ENCODE measurements at places on chromosomes 1 and 21.

DNA sequence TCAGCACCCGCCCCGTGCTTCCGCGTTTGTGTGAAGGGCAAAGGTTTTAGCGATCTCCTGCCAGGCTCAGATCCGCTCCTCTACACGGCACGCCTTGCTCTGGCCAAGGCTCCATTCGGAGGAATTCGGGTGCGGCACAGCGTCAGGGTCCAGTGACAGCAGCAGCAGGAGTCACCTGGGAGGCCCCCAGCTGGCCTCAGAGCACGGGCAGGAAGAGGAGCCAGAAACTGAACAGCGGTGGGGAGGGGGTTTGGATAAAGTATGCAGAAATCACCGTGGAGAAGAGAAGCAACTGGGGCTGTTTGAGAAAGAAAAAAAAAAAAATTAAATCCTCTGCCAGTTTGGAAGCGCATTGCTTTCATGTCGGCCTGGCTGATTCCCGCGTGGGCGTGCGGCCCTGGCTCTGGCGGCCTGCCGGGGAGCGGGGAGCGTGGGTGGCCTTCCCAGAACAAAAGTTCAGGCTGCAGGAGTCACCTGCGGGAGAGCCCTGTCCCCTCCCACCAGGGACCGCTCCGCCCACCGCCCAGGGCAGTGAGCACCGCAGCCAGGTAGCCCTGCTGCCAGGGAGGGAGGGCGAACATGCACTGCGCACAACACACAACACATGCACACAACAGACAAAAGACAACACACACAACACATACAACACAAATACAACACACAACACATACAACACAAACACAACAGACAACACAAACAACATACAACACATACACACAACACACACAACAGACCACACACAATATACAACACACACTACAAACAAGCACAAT, 107.6 kb downstream of the ETS2 start:
- DNase-seq = peak; percentile 15

DNA sequence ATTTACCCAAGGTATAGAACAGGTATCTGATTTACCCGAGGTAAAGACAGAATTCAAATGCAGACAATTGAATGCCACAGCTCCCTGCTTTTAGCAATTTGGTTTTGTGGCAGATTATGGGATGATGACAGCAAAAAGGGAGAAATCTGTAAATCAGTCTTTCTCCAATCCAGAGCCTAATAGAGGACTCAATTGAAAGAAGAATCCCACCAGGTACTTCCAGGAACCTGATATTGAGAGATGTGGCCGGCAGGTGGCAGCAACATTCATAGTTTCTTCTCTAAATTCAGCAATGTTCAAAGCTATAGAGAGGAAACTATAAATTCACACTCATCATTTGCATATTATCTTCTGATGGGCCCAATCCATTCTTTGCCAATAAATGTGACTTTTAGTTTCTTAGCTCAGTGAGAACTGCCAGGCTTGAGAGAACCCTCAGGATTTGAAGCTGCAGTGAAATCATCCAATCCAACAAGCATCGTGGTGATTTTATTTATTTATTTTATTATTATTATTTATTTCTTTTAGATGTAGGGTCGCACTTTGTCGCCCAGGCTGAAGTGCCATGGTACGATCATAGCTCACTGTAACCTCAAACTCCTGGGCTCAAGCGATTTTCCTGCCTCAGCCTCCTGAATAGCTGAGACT, 9.8 kb upstream of the PHACTR4 start:
- DNase-seq = peak; percentile 36

DNA sequence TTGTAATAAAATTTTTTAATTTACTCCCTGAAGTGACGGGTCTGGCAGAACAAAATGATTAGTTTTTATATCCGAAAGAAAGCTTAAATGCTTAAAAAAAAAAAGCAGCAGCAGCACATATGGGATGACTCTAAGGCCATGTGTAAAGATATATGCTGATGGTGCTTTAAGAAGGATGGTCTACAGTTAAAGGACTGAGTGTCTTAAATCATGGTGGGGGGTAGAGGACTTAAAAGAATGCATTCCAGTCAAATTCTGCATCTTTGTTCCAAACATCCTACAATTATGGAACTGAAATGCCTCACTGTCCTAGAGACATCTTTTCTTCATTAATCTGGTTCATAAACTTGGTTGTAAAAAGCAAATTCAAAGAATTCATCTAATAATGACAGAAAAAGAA, 7.0 kb downstream of the KDM5B start:
- DNase-seq = no peak

- no peak for DNase-seq
Measured at GRCh38 chr1:17281775-17282181, 26.2 kb upstream of the PADI4 start.

DNA sequence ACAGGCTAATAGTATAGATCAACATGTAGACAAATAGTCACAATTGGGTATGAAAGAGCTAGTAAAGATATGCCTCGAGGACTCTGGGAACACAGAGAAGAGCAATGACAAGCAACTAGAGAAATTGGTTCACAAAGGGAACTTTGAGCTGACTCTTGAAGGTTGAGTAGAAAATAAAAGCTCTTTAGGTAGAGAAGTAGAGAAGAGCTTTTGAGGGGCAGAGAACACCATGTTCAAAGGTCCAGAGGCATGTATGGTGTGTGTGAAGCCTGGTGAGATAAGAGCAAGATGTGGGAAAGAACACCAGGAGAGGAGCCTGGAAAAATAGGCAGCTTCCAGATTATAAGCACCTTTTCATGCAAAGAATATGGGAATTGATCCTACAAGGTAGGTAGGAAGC, 109.7 kb upstream of the MAGI3 start:
- no peak for DNase-seq

DNA sequence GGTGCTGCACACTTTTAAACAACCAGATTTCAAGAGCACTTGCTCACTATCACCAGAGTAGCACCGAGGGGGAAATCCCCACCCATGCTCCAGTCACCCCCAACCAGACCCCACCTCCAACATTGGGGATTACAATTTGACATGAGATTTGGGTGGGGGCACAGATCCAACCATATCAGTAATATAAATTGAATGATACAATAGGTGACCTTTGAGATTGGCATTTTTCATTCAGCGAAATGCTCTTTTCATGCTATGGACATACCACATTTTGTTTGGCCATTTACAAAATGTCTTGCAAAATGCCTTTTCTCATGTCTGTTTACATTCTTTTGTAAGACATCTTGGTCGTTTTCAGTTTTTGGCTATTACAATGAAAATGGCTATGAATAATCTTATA, 23.9 kb downstream of the RYR2 start:
- no peak for DNase-seq

DNA sequence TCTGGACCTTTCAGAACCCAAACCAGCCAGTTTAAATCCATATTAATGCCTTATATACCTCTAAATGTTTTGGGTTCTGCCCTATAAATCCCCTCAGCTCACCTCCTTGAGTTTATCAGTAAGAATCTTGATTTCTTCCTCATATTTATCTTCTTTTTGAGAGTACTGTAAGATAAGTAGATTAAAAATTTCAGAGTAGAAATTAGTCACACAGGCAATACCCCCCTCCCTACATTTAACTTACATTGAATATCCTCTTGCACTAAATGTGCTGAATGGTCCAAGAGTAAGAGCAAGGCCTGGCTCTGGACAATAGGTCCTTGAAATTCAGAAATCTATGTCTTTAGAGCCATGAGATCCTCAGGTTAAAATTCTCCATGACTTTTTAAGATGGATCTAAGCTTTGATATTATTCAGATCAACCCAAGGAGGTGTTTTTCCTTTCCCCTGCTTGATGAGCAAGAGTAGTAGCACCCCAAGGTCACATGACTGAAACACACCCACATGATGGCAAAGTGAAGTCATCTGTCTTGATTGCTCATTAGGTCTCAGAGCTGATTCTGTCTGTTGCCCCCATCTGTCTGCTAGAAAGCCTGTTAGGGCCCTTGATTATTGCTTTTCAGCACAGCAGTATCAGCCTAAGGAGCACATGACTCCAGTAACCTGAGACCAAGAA, 15.8 kb upstream of the NUP210L start:
- no peak for DNase-seq

GRCh38 chr1:236576004-236576403, 28.3 kb downstream of the HEATR1 start:
- DNase-seq = no peak

DNA sequence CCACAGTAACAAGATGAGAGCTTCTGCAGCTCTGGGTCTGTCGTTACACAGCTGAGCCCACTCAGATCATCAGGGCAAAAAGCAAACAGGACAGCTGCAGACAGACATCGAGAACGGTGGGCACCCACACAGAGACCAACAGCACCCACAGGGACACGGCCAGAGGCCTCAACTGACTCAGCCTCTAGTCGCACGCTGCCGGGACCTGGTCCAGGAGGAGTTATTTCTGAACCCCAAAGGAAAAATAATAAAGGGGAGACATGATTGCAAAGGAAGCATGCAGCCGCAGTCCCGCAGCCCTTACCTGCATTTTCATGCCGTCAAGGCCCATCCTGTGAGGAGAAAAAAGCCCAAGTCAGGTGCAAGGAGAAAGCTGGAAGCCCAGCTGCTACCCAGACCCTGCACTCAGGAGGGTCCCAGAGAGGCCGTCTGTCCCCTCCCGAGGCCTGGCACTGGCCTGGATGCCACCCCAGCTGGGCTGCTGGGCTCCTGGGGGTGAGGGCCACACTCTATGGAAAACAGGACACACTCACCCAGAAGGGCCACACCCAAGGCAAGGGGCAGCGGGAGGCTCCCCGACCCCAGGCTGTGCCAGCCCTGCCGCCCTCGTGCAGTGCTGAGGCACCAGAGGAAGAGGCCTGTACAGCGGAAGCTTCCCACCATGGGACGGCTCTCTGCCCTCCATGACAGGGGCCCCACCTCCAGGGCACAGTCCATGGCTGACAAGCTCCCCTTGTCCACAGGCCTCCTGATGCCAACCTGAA, 15.7 kb downstream of the LSS start:
- no peak for DNase-seq

- DNase-seq = no peak
Measured at GRCh38 chr1:31658721-31659120, 14.0 kb upstream of the PEF1 start.

DNA sequence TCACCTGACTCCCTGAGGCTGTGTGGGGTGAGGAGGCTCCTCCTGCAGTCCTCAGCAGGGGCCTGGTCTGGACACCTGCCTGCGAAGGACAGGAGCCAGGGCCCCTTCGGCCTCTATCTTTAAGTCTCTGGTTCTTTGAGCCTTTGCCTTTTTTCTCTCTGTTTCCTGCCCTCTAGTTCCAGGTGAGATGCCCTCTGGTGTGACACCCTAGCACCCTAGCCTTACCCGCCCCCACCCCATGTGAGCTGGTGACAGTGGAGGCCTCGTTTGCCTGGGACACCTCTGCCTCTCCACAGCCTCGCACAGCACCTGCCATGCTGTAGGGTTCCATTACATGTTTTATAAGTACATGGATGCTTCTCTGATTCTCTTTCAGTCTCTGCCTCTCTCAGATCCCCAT, 47.3 kb downstream of the DDX20 start:
- no peak for DNase-seq

DNA sequence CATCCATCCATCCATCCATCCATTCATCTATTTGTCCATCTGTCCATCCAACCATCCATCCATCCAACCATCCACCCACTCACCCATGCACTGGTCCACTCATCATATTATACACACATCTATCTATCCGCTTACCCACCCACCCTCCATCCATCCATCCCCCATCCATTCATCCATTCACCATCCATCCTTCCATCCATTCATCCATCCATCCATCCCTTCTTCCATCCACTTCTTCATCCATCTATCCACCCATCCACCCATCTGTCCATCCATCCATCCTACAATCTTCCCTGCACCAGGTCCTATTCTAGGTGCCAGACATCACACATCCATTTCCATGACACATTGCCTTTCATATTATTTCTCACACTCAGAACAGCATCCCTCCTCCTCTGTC, 87.1 kb upstream of the ROR1 start:
- no peak for DNase-seq

GRCh38 chr1:30111431-30111830, 612.0 kb downstream of the MATN1 start:
- no peak for DNase-seq

GRCh38 chr1:183051546-183051945, 28.3 kb downstream of the LAMC1 start:
- DNase-seq = no peak

DNA sequence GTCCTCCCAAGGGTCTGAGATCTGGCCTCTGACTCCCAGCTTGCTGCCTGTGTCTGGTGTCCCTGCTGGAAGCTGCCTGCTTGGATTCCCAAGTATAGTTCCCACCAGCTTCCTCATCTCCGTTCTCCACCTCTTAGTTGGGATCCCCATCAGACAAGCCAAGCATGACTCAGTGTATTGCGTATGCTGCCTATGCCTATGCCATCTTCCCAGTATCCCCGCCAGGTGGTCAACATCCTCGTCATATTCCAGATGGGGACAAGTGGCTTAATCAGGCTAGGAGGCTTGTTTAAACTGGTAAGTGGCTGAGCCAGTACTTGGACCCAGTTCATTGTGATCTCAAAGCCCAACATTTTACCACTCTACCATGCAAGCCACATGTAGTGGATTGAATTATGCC, 204.4 kb downstream of the GRIK3 start:
- no peak for DNase-seq

GRCh38 chr21:42062236-42063022, 8.7 kb upstream of the UMODL1 start:
- DNase-seq = peak; percentile 92

- no peak for DNase-seq
Measured at GRCh38 chr21:17602874-17603273, 9.8 kb downstream of the BTG3 start.
